ENCODE measurements at places on chromosomes 2 and 18.

DNA sequence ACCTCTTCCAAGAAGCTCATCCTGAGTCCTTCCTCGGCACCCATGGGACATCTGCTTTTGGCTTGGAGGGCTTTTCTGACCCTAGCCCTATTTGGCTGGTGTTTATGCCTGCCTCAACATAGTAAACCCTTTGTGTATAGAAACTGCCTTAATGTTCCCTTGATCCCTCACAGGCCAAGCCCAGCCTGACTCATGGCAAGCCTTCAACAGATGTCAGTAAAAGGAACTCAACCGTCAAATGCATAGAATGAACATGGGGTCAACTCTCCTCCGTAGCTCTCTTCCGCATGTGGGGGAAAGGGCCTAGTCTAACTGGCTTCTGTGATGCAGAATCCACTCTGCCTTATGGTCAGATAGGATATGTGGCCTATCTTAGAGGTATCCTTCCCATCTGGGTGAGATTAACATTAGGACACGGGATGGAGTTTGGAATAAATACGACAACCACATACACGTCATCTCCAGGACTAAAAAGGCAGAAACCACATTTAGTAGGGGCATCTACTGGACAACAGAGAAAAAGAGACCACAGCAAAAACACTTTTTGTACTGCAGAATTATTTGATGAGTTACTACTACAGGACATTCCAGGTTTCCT lies 2.5 kb upstream of the NPAS2 start:
- DNase-seq = no peak

DNA sequence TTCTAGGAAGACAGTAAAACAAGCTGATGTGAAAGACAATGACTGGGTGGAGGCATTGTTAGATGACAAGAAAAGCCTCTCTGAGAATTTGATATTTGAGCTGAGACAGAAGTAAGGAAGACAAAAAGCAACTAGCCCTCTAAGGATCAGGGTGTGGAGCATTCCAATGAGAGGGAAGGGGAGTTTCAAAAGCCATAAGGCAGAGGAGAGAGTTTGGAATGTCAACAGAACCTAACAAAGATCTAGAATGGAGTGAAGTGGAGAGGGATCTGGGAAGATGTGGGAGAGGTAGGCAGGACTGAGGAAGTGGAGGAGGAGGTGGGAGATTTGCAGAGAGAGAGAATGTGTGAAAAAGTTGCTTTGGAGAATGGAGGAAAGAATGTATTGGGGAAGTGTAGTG lies 17.3 kb upstream of the ASXL2 start:
- DNase-seq = no peak

DNA sequence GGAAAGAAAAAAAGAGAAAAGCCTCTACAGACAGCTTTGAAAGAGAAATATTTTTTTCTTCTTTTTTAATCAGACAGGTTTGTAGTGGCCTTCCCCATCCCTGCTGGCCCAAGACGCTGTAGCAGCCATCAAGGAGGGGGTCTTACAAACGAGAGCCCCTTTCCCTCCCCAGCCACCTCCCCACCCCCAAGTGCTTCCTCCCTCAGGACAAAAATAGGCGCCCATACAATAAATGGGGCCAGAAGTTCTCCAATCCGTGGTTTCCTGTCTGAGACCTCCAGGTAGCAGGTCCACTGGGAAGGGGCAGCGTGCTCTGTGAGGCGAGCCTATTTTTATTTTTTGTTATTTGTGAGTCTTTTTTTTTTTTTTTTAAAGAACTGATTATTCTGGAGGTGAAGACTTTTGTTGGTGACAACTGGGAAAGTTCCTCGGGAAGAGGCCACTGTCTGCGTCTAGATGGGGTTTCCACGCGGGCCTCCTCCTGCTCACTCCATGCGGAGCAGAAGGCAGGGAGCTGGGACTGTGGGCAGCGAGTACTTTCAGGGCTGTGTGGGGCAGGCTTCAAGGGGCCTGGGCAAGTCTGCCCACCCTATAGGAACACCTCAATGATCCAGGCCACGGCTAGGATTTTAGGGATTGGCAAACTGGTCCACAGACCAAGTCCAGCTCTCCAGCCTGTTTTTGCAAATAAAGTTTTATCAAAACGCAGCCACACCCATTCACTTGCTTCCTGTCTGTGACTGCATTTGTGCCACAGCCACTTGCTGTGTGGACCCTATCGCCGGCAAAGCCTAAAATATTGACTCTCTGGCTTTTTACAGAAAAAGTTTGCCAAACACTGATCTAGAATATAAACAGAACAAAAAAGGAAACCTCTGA lies 139.6 kb downstream of the CTIF start:
- DNase-seq = no peak

DNA sequence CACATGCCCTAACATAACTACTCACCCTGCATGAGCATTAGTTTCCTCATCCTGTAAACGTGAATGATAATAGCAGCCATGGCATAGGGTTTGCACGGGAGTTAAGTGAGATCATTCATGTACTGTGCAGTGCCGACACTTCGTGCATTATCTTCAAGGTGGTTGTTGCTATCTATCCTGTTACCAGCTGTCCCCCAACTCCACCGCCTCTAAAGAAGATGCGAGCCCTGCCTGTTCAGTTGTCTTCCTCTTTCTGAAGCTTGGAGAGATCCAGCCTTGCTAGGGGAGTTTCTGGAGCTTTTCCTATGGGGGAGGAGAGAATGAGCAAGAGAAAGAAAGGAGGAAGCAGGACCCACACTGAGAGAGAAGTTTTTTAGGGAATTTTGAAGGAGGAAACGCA lies 34.4 kb downstream of the YPEL5 start:
- DNase-seq = no peak

- no peak for DNase-seq
Observed at GRCh38 chr2:37456479-37456878, 112.0 kb downstream of the QPCT start.

GRCh38 chr2:46843316-46843715 lies 72.3 kb downstream of the MCFD2 start:
- no peak for DNase-seq

GRCh38 chr2:105510761-105511528 lies 112.1 kb upstream of the FHL2 start:
- DNase-seq = no peak

- DNase-seq = no peak
Observed at GRCh38 chr2:161873707-161874106, 200.3 kb downstream of the DPP4 start.

DNA sequence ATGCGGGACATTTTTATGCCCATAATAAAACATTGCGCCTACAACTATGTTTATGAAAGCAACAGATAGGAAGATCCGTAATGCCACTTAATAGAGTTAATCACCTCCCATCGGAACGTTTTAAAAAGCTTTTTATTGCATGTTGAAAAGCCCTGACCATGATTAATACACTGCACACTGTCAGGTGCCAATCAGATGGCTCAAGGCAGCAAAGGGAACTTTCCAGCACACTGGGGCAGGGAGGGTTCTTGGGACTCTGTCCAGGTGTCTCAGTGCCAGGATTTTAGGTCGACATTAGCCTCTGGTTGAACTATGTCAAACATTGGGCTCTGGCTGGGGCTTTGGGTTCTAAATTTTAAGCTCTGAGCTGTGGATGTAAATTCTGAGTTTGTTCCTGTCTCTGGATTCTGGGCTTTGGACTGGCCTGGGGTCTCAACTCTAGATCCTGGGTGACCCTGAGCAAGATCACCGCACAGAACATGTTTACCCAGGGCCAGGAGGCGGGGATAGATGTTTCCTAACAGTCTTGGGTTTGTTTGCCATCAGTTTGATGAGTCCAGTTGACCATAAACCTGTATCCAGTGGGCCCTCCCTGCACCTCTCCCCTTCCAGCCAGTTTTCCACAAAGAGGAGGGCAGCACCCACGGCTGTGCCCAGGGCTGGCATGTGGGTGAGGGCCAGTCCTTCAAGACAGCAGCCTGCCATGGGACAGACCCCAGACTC lies 262.7 kb downstream of the ATAD2B start:
- DNase-seq = no peak

DNA sequence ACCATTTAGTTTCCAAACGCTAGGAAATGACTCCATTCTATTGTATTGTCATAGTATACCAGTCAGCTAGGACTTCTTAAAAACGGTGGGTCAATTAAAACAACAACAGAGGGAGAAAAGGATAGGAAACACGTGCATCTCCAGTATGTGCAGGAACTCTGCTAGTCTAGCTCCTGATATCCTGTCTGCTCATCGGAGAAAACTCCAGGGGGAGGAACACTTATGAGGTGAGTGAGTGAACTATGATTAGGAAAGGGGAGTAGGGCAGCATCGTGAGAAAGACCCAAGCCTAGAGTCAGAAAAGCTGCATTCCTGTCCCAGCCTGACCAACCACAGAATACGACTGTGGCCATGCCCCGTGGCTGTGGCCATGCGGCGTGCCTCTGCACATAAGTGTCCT lies 34.2 kb downstream of the DTNB start:
- DNase-seq = no peak

- no peak for DNase-seq
Observed at GRCh38 chr2:128591022-128591860, 272.6 kb upstream of the HS6ST1 start.

GRCh38 chr18:54852780-54853675 lies 24.8 kb downstream of the RAB27B start:
- DNase-seq = no peak

- no peak for DNase-seq
Observed at GRCh38 chr18:43534511-43534910, 257.2 kb upstream of the SYT4 start.

- DNase-seq = no peak
Observed at GRCh38 chr2:5885451-5886173, 193.4 kb downstream of the SOX11 start.

GRCh38 chr2:824524-824923 lies 126.1 kb upstream of the SNTG2 start:
- DNase-seq = no peak

DNA sequence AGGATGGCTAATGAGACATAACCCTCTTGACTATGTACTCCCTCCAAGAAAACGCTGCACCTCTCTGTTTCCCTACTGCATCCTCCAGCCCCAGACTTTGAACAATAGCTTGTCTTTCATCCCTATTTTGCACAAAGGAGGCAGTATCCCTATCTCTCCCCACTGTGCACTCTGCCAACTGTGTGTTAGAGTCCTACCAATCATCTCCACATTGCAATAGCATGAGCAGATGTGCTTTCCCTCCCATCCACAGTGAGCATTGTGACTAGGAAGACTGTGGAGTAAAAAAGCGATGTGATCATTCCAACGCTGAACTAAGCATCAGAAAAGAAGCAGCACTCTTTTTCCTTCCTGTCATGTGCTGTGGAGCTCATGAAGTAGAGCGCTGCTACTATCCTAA lies 206.3 kb upstream of the GULP1 start:
- DNase-seq = no peak

GRCh38 chr2:19416784-19417684 lies 58.6 kb upstream of the OSR1 start:
- DNase-seq = no peak

GRCh38 chr2:71558300-71559051 lies 105.1 kb downstream of the DYSF start:
- DNase-seq = no peak

GRCh38 chr18:9535430-9535991 lies 60.2 kb downstream of the RALBP1 start:
- DNase-seq = no peak

DNA sequence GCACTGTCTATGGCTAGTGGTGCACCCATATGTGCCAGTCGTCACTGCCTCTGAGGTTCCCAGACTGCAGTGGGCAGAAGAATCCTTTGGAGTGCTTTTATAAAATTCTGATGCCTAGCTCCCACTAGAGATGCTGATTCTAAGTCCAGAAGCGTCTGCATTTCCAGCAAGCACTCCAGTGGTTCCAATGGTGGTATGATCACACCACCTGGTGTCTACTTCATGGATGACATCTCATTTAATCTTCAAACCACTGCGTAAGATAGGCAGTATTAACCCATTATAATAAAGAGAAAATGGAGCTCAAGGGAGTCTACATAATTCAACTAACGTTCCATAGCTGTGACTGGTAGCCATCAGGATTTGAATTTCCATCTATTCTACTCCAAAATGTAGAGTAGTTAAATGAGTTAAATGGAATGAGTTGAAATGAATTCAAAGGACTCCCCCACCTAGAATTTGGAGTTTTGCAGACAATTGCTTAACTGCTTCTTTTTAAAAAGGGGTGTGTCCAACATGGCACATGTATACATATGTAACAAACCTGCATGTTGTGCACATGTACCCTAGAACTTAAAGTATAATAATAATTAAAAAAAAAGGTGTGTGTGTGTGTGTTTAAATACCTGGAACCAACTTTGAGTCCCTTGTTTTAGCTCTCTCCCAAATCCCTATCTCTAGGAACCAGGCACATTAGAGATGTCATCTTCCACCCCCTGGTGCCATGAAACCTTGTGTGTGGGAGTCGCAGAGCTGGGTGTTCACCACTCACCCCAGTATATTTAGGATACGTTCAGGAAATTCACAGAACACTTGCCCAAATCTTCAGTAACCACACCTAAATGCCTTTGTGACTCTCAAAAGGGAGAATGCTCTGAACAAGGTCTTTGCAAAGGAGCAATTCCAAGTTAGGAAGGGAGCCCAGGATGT lies 14.1 kb downstream of the LAMA3 start:
- DNase-seq = no peak

DNA sequence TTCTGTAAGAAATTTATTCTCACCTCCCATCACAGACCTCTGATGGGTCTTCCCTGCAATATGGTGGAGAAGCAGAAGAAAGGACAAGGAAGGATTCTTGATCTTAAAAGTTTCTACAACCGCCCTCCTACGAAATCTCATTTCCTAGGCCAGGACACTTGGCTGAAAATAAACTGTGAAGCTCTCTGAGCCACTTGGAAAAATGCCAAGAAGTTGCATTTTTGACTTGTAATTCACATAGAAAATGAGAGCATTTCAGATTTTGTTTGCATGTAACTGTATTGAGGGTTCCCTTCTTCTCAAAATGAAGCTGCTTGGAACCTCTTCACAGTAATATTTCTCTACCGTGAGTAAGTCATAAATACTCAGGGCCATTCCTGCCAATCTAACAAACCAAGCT lies 458.3 kb upstream of the SLC14A2 start:
- DNase-seq = no peak

DNA sequence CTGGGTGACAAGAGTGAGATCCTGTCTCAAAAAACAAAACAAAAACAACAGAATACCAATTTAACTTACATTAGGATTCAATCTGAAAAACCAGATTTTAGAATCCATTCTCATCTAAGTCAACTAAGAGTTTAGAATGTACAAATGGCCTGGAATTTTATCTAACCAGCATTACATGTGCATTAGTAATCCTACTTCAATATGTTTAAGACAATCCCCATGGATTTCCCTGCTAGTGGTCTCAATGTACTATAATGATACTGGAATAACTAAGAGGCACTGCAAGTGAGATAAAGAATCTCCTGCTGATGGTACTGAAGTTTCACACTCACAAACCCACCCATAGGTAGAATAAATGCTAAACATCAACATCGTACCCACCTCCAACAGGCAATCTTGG lies 53.9 kb upstream of the DNER start:
- no peak for DNase-seq

DNA sequence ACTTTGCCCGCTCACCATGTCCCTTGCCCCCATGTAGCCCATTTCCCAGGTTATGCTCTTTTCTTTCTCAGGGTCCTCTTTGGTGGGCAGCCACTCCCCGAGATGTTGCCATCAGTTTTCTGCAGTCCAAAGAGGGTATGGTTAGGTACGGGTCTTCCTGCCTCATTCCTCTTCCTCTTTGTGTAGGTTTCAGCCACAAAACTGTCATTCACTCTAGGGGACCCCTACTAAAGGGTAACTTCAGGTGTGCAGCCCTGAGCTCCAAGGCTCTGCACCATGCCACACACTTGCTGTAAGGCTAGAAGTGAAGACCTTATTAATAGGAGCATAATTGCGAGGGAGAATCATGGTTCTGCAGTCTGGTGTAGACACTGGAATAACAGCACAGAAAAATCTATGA lies 99.8 kb upstream of the ZNF397 start:
- no peak for DNase-seq
